ENCODE measurements at places on chromosomes 2 and 18. TPM values are rescaled to one million over a fixed set of nuclear protein-coding genes. Genes with fewer than 3 reads are reported as not detected.

The ACMSD gene
- not detected for total RNA-seq

The ATP6V1C2 gene
- total RNA-seq: not detected

The PREPL gene
- 32.3 TPM for total RNA-seq

The STPG4 gene
- total RNA-seq: not detected

The MC4R gene
- total RNA-seq: not detected

The PROKR1 gene
- total RNA-seq: 0.60 TPM

The IL36B gene
- not detected for total RNA-seq

The C2orf15 gene
- 1.3 TPM for total RNA-seq

The FAM124B gene
- 0.52 TPM for total RNA-seq

The INPP5D gene
- 38.7 TPM for total RNA-seq

The GALNT3 gene
- total RNA-seq: 1.9 TPM

The SRD5A2 gene
- not detected for total RNA-seq

The ZNF385B gene
- not detected for total RNA-seq

The EMILIN1 gene
- total RNA-seq: 0.62 TPM

The PTPRN gene
- 2.5 TPM for total RNA-seq

The CFAP221 gene
- not detected for total RNA-seq

The ALK gene
- total RNA-seq: not detected

The TDRD15 gene
- not detected for total RNA-seq

The DSEL gene
- total RNA-seq: 0.35 TPM
